ENCODE measurements at places on chromosomes 1 and 21.

GRCh38 chr1:193685986-193686385, 499.6 kb upstream of the B3GALT2 start:
- no peak for DNase-seq

- no peak for DNase-seq
These were observed 530.8 kb upstream of the BEND5 start for GRCh38 chr1:49307457-49307856.

DNA sequence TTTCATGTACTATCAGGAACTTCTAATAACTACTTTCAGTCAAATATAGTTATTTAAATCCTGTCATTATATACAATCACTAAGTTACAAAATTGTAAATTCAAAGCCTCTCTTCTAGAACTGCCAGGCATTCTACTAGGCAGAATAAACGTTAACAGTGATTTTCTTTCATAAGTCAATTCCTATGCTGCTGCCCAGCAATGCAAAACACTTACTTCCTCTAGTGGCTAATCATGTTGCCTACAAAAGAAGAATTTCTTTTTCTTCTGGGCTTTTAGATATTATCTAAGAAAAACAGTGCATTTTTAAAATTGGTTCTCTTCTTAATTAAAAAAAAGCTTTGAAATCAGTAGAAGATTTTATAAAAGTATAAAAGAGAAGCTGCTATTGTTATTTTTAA, 509.8 kb upstream of the ADAMTS5 start:
- no peak for DNase-seq

- no peak for DNase-seq
These were observed 22.4 kb downstream of the NOS1AP start for GRCh38 chr1:162091681-162092524.

DNA sequence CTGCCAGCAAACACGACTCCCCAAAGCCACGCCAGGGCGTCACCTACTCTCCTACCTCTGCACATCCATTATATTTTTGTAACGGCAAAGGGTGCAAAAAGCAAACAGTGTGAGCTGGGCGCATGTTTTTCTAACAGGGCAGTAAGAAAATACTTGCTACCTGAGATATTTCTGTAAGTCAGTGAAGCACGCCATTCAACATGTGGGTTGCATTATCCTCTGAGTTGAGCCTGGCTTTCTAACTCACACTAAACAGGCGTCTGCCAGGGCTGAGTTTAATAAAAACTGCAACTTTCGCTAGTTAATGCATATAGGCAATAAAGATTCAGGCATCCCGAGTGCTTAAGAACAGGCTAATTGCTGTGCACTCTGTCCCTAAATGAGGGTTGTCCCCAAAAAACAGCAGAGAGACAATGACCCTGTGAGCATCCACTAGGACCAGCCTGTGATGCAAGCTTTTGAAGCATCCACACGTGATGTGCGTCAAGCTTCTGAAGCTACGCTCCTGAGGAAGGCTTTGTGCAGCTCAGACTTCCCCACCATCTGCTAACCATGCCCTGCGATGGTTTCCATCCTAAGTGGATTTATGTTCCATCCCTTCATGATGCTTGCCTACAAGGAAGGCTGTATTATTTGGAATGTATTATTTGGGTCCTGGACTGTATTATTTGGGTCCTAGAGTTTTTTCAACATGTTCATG, 70.0 kb upstream of the SIM2 start:
- no peak for DNase-seq

GRCh38 chr1:25338986-25339385, 852 bp downstream of the TMEM50A start:
- DNase-seq = no peak

GRCh38 chr1:241465673-241466072, 53.9 kb downstream of the FH start:
- no peak for DNase-seq

DNA sequence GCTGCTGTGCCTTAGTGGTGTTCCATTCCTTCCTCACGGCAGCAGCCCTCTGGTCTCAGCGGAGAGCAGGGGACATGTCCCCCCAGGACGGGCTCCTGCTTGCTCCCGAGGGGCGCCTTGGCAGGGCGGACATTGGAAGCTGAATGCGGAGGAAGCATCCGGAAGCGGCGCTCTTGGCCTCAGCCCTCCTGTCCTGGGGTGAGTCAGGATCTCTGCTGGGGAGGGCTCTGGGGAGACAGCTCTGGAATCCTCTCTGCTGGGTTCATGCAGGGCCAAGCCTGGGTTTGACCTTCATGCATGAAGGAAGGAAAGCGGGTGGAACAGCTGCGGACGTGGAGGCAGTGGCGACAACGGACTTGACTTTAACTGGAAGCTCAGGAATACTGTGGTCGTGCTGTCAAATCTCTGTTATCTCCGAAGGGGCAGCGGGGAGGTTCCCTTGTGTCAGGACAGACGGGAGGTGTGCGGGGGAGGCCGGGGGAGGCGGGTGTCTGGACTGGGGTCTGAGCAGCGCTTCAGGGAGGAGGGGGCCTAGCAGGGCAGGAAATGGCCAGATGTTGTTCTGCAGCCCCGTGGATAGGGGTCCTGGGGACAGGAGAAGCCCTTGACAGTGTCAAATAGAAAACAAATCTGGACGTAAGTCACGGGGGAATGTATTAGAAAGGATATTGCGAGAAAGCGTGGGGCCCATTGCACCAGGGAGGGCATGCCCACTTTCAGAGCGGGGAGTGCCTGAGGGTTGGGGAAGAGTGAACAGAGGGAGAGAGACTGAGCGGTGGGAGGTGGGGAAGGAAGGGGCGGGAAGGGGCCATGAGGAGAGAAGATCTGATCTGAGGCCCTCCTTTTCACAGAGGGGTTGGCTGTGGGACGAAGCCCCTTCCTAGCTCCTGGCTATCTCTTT, 26.6 kb downstream of the CRYAA start:
- DNase-seq = no peak

DNA sequence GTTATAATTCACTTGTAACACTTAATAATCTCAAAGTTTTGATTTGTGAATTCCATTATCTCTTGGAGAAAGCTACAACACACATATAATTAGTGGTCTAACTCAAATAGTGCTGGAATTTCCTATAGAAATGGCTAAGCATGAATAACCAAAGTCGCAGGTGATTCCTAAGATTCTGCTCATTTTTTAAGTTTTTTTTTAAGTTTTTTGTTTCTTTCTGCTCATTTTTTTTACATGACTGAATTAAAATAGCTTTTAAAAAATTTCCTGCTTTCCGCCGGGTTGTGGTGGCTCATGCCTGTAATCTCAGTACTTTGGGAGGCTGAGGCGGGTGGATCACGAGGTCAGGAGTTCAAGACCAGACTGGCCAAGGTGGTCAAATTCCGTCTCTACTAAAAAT, 90.4 kb downstream of the APP start:
- no peak for DNase-seq

DNA sequence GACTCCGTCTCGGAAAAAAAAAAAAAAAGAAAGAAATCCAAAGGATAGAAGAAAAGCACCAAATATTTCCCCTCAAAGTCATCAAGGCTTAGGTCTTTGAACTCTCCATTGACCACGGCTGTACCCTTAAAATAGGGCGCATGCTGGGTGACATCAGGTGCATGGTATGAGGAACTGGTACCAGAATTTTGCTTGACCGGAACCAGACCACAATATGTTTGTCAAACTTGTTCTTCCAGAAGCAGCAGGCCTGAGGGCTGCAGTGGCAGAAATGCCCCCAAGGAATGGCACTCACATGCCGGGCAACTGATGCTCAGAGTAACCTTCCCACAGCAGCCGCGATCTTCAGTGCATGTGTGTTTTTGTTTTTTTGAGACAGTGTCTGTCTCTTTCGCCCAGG, 21.0 kb downstream of the RCC1 start:
- no peak for DNase-seq

- DNase-seq = no peak
These were observed 8.3 kb upstream of the CD101 start for GRCh38 chr1:116993286-116993685.

GRCh38 chr1:235851939-235852338, 14.8 kb downstream of the LYST start:
- DNase-seq = no peak

DNA sequence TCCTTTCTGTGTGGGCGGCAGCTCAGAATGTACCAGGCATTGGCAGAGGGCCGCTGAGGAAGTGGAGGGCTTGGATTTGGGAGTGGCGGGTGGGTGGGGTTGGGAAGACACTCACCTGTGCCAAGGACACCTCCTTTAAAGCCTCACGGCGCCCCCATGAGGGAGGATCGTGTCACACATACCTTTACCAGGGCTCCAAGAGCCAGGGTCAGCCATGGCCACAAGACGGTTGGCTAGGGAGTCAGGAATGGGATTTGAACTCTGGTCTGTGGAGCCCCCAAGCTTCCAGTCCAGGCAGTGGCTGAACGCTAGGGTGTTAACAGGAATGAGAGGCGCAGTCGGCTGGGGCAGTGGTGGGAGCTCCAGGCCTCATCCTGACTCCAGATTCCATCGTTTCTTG, 4.6 kb downstream of the NBL1 start:
- no peak for DNase-seq

DNA sequence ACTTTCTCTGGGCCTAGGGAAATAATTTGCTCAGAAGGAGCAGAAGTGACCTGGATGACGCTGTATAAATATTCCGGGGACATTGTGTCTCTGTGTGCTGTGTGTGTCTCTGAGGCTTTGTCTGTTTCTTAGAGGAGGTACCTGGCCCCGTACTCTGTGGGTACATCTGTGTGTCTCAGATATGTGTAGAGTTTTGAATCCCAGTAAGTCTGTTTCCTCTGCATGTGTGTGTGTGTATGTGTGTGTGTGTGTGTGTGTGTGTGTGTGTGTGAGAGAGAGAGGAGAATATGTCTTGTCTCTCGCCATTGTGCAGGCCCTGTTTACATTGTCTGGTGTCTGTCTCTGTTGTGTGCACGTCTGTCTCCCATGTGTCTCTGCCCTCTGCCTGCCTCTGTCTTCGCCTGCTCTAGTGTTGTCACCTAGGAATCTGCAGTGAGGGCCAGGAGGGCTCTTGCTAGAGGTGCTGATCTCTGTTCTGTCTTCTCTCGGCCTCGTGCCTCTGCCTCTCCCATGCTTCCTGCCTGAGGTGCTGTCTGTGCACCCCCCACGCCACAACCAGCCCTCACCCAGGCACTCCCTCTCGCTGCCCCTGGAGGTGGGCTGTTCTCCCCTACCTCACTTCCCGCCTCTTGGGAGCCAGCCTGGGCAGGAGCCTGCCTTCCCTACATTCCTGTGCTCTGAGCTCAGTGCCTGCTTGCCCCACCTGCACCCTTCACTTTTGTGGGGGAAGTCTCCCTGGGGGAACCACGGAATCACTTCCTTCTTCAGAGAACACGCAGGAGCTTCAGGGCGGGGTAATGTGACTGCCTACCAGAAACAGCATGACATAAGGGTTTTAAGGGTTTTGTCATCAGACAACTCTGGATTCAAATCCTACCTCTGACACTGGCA, 5.9 kb downstream of the MAP7D1 start:
- peak; percentile 28 for DNase-seq

GRCh38 chr1:21518774-21519455, 9.7 kb downstream of the ALPL start:
- no peak for DNase-seq

DNA sequence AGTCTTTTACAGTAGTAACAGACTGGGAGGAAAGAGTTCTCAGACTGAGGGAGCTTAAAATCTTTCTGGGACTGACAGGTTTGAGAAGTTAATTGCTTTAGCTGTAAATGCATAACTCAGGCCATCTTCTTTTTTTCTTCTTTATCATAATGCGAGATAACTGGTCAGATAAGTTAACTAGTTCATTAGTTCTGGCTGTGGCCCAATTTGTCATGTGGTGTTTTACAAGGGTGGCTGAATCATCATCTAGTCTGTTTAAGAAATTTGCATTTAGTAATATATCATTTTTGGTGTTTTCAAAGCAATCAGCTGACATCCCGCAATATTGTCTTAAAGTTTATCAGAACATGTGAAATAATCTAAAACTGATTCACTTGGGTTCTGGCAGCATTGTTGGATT, 14.0 kb downstream of the HSD3B2 start:
- no peak for DNase-seq

GRCh38 chr1:219926363-219926998, 1.9 kb downstream of the SLC30A10 start:
- no peak for DNase-seq

DNA sequence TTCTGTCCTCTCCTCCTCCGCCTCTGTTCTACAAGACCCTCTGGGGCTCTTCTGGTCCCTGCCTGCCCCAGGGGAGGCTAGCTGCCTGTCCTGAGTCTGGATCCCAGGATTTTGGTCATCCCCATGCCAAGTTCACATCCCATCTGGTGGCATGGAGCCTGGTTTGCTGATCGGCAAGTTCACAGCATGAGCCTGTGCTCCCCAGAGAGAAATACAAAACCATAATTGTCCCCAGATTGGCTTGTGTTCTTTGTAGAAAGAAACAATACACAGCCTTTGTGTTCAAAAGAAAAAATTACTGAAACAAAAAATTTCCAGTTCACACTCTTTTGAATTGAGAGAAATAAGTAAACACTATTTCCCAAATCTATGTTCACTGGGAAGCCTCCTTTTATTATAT, 149.4 kb upstream of the ZC3H12A start:
- no peak for DNase-seq

DNA sequence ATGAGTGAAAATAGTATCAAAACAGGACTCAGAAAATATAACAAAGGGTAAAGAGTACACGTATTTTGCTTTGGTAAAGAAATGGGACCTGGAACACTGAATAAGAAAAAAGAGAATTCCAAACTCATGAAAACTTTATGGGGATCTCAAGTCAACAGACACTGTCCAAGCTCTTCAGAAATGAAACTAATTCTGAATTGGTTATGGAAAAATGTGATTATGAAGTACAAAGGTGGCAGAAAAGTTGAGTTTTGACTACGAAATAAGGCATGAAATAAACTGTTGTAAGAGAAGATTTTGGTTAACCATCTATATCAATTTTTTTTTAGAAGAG, 8.4 kb downstream of the EGLN1 start:
- DNase-seq = no peak

DNA sequence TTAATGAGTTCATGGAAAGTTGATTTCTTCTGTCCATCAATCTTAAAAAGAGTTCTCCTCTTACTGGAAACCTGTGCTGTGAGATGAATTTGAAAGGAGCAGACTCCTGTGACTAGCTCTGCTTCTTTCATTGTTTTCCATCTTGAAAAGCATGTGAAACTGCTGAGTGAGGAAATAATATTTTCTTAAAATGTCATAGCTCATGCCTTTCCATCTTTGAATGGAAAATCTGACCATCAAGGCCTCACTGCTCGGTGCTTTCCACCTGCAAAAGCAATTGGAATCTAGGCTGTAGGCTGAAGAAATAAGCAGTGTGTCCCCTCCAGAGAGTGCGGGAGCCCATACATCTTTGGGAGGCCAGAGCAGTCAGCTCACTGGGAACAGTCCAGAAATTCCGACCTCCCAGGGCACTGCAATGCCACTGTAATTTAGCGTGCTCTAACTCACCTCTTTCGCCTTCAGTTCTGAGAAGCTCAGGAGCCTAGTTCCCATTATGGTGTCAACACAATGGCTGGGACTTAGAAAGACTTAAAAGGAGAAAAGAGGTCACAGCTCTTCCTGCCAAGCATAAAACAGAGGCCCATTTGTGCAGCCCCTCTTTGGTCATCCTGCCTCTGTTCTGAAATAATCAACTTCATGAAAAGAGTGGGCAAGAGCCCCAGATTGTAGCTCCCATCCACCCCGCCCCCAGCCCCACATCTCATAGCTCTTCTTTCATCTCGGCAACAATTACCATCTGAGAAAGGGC, 50.4 kb upstream of the F3 start:
- no peak for DNase-seq

Measured in CD4-positive, alpha-beta T cell treated with Interleukin-15 for 4 hours (primary cell).